Activated gamma-delta T cell treated with Interleukin-2 at 50 U/mL for 16 hours (primary cell): ENCODE measurements at places on chromosomes 1 and 21.

DNA sequence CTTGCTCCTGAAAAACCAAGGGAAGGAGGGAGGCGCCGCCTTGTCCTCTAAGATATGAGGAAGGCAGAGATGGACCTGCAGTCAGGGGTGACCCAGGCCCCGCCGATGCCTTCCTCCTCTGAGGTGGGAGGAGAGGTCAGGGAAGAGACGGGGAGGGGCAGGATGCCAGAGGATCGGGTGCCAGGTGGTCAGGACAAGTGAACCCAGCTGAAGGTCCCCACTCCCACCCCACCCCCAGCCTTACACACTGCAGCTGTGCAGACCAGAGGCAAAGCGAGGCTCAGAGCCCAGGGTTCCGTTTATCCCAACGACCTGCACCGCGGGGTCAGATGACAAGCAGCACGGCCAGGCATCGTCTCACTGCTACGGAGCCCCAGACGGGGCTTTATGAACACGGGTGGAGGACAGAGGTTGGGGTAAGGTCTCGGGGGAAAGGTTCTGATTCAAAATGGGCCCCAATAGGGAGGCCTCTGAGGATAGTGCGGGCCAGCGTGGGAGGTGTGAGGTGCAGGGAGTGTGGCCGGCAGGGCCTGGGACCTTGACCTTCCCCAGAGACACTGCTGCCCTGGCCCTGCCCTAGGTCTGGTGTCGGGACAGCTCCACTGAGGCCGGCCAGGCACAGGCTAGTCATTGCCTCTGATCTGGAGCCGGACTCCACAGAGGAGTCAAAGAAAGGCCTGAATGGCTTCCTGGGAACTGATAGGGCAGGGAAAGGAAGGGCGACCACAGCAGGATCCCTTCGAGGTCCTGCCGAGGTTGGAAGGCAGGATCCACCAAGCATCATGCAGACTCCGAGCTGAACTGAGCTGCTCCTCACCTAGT is 112.4 kb downstream of the WDR4 start:
- DNase-seq: no peak

DNA sequence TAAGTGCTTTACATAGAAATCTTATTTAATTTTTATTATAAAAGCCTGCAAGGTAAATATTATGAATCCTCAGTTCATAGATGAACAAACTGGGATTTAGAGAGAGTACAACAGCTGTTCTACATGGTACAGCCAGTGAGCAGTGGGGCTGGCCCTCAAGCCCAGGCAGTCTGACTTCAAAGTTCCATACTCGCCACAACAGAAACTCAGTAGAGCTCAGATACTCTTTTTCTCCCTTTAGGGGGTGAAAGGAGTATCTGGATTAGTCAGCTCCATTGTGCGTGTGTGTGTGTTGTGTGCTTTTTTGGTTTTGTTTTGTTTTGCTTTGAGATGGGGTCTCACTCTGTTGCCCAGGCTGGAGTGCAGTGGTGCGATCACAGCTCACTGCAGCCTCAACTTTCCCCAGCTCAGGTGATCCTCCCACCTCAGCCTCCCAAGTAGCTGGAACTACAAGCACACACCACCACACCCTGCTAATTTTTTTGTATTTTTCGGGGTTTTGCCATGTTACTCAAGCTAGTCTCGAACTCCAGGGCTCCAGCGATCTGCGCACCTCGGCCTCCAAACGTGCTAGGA is 378.5 kb downstream of the SMYD3 start:
- no peak for DNase-seq

DNA sequence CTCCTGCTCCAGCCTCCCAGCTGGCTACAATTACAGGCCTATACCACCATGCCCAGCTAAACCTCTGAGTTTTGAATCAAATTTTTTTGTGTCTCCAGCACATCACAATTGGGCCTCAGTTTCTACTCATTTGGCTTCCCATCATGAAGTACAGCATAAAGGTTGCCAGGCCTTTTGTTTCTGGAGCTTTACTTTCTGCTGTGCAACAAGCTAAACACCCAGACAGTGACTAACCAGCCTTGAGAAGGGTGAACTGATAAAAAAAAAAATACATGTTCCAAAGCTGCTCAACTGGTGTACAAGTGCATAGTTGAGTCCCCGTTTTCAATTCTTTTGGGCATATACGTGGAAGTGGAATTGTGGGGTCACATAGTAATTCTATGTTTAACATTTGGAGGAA is 25.1 kb downstream of the TIAM1 start:
- DNase-seq: no peak

DNA sequence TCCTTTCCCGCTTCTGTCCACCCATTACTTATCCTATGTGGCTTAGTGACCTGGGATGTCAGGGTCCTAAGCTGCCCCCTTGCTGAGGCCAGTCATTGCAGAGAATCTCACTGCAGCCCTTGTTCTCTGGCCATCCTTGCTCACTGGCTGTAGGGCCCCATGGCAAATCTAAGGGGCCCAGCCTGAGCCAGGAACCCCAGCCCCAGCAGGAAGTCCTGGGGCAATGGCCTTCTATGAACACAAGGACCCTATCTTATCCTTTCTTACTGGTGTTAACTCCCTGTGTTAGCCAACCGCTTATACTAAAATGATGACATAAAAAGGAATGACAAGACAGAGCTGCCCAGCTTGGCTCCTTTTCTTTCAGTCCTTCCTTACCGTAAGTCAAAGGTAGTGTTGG is 29.9 kb downstream of the DHCR24 start:
- no peak for DNase-seq

DNA sequence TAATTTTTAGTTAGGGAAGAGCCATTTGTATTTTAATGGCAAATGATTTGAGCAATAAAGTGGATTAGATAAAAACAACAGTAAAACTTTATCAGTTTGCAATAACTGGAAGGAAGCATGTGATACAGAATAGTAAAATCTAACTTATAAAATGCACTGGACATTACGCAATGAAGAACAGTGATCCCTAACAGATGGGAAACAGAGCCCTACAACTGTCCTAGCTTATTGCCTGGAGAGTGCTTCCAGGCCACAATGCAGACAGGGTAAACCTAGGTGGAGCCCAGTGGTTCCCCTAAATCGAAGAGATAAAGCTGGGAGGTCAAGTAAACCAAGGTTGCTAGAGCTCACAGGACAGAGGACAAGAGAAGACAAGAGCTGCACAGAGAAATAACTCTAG is 7.0 kb downstream of the OMA1 start:
- DNase-seq: no peak

DNA sequence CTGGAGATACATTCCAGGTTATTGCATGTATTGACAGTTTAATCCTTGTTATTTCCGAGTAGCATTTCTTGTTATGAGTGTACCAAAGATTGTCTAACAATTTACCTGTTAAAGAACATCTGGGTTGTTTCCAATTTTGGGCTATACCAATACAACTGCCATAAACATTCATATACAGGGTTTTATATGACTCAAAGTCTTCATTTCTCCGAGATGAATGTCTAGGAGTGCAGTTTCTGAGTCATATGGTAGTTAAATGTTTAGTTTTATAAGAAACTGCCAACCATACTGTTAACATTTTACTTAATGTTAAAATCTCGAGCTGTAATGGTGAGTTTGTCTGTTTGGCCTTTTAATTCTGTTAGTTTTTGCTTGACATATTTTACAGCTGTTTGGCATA is 10.0 kb downstream of the RAB4A start:
- DNase-seq: no peak

DNA sequence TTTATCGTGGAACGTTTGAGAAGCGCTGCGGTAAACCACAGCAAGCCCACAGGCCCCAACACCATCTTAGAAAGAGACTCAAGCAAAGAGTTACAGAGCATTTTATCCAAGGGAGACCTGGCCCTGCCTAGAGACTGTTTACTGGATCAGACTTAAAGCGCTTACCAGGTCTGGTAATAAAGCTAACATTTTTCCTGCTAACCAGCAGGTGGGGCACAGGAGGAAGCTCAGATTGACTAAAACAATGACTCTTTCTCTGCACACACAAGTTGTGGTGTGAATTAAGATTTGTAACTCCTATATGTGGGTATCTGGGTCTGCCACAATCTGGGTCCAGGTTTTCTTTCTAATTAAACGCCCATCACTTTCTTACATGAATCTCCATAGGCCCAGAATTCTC is 136.5 kb upstream of the ETS2 start:
- no peak for DNase-seq

DNA sequence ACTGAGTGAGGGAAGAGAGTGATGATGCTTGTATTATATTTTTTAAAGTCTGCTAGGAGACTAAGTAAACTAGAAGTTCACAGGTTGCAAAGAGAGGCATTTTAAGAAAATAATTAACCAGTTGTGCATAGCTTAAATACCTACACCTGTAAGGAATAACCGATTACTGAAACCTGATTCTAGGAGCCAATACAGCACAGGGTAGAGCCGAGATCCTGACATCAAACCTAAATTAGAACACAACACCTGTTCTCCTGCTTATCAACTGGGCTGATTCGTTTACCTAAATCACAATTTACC is 54.8 kb downstream of the EPRS1 start:
- DNase-seq: no peak

- DNase-seq: no peak
These were observed 2.3 kb downstream of the PACC1 start for GRCh38 chr1:212412374-212412773.

GRCh38 chr1:193694741-193695140 is 508.3 kb upstream of the B3GALT2 start:
- DNase-seq: no peak

DNA sequence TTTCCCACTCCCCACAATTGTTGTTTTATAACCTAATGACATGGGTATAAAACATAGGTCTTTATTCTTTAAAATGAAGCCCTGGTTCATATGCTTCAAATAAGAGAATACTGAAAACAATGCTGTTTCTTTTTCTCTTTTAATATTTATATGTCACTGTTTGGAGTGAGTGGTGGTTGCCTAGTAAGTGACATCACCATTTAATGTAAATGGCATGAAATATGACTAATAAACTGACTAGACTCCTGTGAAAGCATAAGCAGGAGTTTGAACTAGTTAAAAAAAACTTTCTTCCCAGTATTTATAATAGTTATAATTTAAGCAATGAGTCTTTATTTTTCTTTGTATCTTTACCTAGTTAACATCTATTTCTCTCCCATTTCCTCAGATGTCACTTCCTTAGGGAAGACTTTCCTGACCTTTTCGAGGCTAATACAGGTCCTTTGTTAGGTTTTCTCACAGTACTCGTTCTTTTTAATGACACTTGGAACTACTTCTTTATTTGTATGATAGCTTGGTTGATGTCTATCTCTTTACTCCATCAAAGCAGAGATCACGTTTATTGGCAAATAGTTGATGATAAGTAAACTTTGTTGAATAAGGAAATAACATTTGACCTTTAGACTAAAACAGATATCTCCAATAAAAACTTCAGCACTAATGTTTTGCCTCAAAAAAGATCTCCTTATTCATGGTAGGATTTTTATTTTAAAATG is 105.4 kb upstream of the PDC start:
- DNase-seq: no peak

GRCh38 chr1:227948493-227949260 is 945 bp upstream of the WNT9A start:
- DNase-seq: peak; percentile 3

- DNase-seq: no peak
These were observed 95.7 kb upstream of the NR5A2 start for GRCh38 chr1:199931666-199932377.

DNA sequence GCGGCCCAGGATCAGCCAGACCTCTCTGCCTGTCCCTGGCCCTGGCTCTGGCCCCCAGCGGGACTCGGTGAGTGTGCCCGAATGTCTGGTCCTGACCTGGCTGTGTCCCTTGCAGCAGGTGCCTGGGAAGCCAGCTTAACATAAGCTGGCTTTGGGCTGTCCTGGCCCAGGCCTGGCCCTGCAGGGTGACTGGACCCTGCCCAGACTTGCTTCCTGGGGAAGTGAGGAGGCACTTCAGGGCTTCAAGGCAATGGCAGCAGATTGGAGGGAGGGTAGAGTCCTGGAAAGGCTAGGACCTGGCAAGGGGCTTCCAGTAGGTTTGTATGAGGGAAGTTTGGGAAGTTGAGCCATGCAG is 16.4 kb downstream of the RPS6KA1 start:
- DNase-seq: no peak

DNA sequence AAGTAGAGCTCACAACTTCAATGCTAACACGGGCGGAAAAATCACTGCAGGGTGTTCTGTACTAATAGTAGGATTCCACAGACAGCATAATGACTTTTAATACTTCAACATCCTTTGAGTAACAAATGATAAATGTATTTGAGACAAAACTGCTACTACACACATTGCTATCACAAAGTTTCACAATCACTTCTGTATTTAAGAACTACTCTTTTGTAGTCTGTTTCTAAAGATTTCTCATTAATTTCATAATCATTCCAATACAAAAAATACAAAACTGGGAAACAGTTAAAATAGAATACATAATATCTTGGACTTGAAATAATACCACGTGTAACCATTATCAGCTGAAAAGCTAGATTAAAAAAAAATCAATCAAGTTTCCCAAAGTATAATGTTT is 2.7 kb downstream of the HMGN1 start:
- DNase-seq: no peak

GRCh38 chr1:30603081-30603858 is 120.1 kb downstream of the MATN1 start:
- DNase-seq: no peak

DNA sequence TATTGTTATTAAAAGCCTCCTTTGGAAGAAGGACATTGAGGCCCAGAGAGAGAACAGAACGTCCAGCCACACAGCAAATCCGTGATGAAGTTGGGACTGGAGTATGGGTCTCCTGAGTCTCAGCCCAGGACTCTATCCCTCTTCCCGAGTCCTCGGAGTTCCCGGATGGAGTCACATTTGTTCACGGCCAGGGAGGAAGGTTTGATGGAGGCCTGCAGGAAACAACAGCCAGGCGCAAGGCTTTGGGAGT is 357 bp upstream of the TXLNA start:
- DNase-seq: no peak

- DNase-seq: no peak
These were observed 227.5 kb downstream of the HMCN1 start for GRCh38 chr1:185961664-185962063.
